ENCODE measurements at places on chromosomes 6 and 20.

GRCh38 chr20:60862601-60863000 lies 389.5 kb upstream of the CDH4 start:
- no peak for DNase-seq

GRCh38 chr6:116471531-116471930 lies 10.4 kb downstream of the CALHM6 start:
- DNase-seq: no peak

- DNase-seq: no peak
These were observed 68.6 kb downstream of the SGK1 start for GRCh38 chr6:134249239-134249758.

GRCh38 chr20:40280616-40281015 lies 408.4 kb downstream of the MAFB start:
- no peak for DNase-seq

DNA sequence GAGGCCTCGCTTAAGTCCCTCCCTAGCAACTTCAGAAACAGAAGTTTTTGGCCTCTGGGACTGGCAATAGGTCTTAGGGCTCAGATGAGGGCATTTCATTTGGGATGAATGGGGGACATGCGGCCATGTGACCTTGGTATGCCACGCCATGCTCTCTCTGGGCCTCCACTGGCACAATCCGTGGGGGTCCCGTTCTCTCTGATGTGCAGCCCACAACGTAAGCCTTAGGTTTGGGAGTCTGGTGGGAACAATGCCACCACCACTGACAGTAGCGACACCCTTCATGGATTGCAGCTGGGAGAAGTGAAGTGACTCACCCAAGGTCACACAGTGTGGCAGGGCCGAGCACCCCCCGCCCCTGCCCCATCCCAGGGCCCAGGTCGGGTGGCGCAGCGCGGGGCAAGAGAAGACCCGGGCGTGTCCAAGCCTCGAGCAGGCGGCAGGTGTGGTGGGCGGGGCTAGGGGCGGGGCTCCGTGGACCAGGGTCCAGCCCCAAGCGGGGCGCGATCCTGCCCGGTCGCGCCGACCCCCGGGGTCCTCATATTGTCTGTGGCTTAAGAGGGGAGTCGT lies 864 bp upstream of the CEBPB start:
- no peak for DNase-seq

DNA sequence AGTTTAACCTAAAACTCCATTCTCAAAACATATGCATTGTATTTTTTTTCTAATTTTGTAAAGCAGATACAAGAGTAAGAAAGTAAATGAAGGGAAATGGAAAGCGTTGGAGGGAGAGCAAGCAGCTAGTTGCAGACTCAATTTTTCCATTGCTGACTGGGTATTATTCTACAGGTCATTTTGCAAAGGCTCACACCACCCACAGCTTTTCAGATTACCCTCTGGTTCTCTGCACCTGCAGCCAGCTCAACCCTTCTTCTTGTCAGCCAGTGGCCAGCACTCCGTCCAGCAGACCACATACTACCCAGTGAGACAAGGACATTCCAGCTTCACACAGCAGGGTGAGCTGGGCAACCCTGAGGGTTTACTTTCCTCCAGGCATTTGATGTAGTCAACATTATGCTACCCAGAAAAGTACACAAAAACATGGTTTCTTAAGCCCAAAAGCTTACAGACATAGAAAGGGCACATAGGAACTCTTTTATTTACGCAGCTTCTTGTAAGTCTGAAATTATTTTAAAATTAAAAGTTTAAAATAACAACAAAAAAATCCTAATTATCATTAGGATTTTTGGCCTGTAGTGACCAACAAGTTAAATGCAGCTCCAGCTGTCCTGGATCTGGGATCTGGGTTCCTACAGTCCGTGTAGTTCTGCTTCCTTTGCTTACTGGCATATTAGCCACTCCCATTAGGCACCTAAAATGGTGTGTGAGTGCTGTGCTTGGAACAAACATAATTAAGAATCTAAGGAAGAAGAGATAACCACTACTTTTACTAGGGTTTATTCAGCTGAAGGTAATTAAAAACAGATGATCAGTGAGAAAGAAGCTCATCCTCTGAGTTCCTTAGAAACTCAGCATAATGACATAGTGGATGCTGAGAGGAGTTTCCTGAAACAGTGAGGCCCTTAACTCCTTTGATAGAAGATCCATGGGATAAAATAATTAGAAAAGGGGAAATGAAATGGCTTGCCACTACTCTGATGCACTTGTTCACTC lies 185.3 kb downstream of the PKHD1 start:
- DNase-seq: no peak

All from CD4-positive, alpha-beta T cell treated with Interleukin-15 for 1 hour (primary cell).